ENCODE measurements at places on chromosomes 2 and 18.

- DNase-seq: no peak
Observed at GRCh38 chr2:69175790-69176715, 163.1 kb downstream of the ANTXR1 start.

DNA sequence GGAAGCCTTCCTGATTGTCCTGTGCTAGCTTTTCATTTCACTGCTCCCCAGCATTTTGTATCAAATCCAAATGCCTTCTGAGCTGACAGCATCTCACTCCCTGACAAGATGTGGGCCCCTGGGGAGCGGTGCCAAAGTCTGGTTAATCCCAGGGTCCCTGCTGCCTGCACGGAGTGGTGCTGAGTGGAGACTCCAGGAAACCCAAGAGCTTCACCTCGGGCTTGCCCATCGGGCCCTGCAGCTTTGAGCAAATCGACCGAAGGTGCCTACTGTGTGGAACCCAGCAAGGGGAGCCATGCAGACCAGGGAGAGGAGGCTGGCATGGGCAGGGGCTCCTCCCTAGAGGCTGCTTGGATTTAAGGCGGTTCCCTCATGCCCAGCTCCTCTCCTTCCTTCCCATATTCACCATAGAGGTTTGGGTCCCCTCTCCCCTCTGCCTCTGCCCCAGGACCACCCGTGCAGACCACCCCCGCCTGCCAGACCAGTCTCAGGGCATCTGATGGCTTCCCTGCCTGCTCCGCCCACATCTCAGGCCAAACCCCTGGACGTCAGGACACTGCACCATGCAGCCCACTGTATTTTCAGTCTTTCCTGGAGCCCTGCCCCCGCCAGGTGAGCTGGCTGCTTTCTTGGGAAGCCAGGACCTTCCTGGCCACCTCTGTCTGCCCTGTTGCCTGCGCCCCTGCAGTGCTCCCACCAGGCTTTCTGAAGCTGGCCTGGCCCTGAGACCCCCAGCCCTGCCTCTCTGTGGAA, 37.8 kb downstream of the RRM2 start:
- DNase-seq: no peak

- DNase-seq: no peak
Observed at GRCh38 chr2:64826703-64827102, 162.5 kb upstream of the SLC1A4 start.

- no peak for DNase-seq
Observed at GRCh38 chr18:31102025-31102684, at the start of gene DSC2. Gene DSC2 (minus strand): TSS chr18:31102421. CDS start chr18:31101971, 450 bp downstream.

DNA sequence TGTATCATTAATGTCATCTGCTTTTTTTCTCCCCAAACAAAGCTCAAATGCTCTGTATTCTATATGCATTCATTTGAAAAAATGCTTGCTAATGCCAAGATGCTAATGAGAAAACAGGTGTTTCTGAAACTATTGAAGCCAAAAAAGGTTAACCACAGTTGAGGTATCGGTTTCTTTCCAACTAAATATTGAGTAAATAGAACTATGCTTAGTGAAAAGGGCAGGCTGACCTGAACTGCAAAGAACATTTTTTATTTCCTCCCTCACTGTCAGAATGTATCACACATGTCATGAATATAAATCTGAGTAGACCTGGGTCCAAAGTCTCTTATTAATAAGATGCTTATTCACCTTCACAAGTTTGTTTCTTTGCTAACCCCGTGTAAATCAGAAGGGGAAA, 866.6 kb downstream of the CPS1 start:
- no peak for DNase-seq

GRCh38 chr18:80046961-80047541, 12.8 kb downstream of the RBFA start:
- DNase-seq: no peak

- no peak for DNase-seq
Observed at GRCh38 chr2:187644981-187645380, 90.7 kb upstream of the TFPI start.

- DNase-seq: no peak
Observed at GRCh38 chr2:233828546-233829192, 25.7 kb downstream of the HJURP start.

DNA sequence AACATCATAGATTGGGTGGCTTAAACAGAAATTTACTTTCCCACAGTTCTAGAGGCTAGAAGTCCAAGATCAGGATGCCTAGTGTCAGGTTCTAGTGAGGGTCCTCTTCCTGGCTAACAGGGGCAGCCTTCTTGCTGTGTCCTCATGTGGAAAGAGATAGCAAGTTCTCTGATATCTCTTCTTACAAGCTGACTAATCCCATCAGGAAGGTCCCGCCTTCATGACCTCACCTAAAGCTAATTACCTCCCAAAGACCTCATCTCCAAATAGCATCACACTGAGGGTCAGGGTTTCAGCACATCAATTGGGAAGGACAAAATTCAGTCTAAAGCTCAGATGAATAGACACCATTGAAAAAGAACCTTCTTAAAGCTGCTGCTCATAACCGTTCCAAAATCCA, 22.9 kb downstream of the ACVR1 start:
- no peak for DNase-seq

DNA sequence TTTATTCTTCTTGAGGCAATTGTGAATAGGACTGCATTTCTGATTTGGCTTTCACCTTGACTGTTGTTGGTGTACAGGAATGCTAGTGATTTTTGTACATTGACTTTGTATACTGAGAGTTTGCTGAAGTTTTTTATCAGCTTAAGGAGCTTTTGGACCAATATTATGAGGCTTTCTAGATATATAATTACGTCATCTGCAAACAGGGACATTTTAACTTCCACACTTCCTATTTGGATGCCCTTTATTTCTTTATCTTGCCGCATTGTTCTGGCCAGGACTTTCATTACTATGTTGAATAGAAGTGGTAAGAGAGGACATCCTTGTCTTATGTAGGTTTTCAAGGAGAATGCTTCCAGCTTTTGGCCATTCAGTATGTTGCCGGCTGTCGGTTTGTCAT, 425.4 kb upstream of the CHAC2 start:
- no peak for DNase-seq

DNA sequence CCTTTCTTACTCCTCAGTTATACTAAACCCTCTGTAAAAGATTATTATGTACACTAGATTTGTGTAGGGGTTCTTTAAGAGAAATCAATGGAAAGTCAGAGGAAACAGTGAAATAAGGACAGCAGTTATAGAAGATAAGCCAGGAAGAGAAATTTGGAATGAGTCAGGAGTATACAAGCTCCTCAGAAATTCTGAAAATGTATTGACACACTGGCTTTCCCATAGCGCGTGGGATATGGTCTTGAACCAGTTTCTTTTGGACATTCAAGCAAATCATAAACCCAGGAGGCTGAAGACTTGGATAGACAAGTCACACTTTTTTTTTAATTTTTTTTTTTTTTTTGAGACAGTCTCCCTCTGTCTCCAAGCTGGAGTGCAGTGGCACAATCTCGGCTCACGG, 316.1 kb upstream of the MMADHC start:
- DNase-seq: no peak

DNA sequence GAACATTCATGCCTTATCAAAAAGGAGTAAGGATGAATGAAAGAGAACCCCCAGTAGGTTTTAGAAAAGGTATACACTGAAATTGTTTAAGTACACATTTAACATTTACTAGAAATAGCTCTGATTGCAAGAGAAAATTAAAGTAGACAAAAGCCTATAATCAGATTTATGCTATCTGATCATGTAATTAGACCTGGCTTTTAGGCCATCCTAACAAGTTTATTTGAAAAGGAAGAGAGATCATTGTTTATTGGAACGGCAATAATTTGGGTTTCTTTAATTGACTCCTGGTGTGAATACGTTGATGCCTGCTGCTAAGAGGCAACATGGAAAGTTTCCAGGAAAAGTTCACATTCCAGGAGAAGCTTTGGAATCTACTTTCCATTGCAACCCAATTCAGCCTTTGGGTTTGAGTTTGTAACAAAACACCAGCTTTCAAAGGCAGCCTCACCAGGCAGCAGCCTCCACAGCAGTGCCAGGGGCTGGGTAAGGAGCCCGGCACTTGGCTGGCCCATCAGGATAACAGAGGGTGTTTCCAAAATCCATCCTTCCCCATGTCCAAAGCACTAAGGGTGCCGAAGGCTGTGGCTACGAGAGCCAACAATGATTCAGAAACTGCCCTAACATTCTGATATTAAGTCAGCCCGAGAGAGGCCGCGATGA, 18.0 kb downstream of the FZD7 start:
- DNase-seq: no peak

GRCh38 chr2:17036361-17036760, 370.7 kb upstream of the CYRIA start:
- no peak for DNase-seq

Data from thoracic aorta (tissue), 2 donors.